ENCODE measurements at places on chromosomes 4 and X.

- no peak for DNase-seq
Observed at GRCh38 chrX:105191878-105192277, 28.6 kb downstream of the TEX13A start.

GRCh38 chr4:154490234-154490582 is 1.4 kb downstream of the DCHS2 start:
- no peak for DNase-seq

DNA sequence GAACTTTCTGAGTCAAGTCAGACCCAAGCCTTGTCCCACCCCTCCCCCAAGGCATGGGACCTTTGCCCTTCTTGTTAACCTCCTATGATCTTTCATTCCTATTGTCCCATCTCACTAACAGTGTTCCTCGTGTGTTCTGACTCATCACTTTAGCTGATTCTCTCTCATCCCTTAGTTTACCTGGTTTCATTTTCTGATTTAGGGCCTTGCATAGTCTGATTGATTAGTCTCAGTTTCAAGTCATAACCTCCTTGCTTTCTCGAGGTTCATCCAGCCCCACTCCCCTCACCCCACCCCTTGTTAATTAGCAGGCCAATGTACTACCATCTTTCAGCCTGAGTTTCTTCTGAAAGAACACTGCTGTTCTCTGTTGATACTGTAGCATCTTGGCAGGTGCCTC is 517.4 kb downstream of the RPA4 start:
- no peak for DNase-seq

GRCh38 chr4:53916431-53916889 is 147.9 kb downstream of the CHIC2 start:
- no peak for DNase-seq

DNA sequence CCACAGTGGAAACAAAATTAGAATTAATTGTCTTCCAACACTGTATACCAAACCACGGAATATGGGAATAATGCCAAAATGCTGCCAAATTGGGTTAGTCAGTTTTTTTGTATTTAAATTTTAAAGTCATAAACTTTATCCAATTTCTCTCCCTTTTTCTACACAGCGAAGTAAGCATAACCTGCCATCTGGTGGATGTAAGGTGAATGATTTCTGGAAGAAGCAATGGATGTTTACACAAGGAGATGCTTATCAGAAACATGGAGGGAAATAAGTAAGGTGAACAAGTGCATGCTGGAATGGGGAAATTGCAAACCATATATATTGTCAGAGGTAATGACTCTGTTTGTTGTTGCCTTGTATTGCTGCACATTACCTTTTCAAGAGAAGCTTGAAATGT is 691.9 kb downstream of the TECRL start:
- DNase-seq: no peak

DNA sequence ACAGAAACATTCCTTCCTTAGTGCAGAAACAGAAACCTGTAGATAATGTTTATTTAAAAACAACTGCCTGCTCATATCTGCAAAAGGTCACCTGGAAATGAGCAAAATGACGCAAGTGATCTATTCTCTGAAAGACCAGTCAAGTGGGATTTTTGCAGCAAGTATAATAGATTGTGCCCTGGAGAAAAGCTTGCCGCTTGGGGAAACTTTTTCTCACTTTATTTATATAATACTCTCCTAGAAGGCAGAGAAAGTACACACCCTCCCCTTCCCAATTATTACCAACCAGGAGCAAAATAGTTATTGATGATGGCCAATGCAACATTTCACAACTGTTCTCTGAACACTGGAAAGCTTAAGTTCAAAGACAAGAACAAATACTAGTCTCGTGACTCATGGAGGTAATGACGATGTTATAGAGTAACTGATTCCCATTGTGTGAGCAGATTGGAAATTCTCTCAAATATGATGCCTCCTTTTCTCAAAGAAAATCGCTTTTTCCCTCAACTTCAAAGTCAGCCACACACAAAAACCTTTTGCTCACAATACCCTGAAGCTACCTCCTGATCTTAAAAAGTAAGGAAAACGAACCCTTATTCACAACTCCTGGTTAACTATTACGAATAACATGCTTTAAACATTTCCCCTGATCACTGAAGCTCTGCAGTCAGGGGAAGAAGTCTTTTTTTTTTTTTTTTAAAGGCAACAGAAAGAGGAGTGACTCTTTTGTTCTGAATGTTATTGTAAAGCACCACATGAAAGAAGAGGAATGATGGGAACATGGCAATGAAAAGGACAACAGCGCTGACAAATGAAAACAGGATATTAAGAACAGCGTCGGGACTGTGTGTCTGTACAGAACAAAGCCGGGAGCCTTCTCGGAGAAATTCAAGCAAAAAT is 41.0 kb downstream of the MID1 start:
- no peak for DNase-seq

- no peak for DNase-seq
Observed at GRCh38 chrX:1434871-1435240, 17.9 kb downstream of the ASMTL start.

Data from GDM1 (cell line).